Upper lobe of right lung (tissue), 1 donor: ENCODE measurements at places on chromosomes 5 and 9.

DNA sequence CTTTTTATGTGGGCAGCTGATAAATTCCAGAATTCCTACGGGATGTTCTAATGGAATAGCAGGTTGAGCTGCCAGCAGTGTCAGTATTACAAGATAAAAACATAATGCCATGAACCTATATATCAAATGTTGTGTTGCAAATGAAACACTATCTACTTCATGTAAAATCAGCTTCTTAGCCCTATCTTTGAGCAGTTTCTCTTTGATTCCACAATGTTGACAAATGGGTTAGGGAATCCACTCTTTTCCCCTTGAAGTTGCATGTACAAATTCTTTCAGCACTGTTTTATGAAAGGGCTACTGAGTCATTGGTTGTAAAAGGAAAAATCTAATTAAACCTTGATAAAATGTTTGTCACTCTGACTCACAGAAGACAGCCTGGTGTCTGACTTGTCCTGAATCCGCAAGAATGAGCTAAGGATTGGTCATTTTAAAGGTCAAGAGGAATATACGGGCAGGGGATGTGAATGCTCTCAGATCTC, 950.6 kb upstream of the NUDT12 start:
- no peak for DNase-seq

- no peak for DNase-seq
Measured at GRCh38 chr9:33332011-33332410, 41.7 kb downstream of the NFX1 start.

- DNase-seq = no peak
Measured at GRCh38 chr9:16221822-16222547, 648.5 kb downstream of the BNC2 start.

DNA sequence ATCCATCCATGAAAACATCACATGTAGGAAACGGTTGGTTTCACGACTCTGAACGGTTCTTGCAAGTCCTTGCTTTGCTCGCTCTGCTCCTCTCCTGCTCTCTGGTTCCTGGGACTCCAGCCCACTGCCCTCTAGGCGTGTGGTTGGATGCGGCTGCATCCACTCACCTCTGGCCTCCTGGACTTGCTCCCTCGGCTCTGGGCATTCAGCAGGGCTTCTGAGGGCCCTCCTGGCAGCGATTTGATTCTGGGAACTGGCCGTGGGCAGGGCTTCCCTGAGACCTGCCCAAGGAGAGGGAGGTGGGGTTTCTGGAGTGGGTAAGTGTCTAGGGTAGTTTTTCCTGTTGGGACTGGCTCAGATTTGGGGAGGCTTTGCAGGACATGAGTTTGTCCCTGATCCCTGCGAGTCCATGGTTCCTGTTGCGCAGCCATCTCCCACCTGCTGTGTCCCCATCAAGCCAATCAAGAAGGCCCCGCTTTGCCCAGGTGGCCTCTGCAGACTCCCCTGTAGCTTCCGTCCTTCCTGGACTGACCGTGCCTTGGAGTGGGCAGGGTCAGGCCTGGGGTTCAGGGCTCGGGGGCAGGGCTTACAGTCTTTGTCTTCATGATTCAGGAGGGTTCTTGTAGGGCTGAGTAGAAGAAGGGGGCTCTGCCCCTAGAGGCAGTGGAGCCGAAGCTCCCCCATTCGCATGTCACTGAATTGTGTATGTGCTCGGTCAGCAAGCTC, 192.3 kb downstream of the CACNA1B start:
- peak; percentile 38 for DNase-seq

DNA sequence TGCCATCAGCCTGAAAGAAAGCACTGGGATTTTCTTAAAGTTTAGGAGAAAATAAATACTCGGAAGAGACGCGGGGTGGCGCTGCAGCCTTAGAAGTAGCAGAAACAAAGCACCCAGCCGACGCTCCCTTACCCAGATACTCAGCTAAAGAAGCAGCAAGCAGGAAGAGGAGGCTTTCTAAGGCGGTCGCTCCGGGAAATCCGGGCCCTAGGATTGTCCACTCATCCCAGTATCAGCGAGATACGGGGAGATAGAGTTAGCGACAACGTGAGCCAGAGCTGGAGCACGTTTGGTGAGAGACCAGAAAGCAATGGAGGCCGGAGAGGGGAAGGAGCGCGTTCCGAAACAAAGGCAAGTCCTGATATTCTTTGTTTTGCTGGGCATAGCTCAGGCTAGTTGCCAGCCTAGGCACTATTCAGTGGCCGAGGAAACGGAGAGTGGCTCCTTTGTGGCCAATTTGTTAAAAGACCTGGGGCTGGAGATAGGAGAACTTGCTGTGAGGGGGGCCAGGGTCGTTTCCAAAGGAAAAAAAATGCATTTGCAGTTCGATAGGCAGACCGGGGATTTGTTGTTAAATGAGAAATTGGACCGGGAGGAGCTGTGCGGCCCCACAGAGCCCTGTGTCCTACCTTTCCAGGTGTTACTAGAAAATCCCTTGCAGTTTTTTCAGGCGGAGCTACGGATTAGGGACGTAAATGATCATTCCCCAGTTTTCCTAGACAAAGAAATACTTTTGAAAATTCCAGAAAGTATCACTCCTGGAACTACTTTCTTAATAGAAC, at the start of gene PCDHB2:
PCDHB2 (plus strand) TSS at position 135 of the 782 bp plus-strand sequence; CDS start at position 311, 176 bp downstream.
- DNase-seq = no peak
